NCI-H1105 treated with DMSO at 0.1 percent for 48 hours (cell line): ENCODE measurements at places on chromosomes 4 and X.

- peak; percentile 16 for DNase-seq
Observed at GRCh38 chr4:153204247-153204671, at the start of gene TRIM2. TSS of gene TRIM2 (plus strand) at chr4:153204443. CDS start at chr4:153204531, 88 bp downstream.

DNA sequence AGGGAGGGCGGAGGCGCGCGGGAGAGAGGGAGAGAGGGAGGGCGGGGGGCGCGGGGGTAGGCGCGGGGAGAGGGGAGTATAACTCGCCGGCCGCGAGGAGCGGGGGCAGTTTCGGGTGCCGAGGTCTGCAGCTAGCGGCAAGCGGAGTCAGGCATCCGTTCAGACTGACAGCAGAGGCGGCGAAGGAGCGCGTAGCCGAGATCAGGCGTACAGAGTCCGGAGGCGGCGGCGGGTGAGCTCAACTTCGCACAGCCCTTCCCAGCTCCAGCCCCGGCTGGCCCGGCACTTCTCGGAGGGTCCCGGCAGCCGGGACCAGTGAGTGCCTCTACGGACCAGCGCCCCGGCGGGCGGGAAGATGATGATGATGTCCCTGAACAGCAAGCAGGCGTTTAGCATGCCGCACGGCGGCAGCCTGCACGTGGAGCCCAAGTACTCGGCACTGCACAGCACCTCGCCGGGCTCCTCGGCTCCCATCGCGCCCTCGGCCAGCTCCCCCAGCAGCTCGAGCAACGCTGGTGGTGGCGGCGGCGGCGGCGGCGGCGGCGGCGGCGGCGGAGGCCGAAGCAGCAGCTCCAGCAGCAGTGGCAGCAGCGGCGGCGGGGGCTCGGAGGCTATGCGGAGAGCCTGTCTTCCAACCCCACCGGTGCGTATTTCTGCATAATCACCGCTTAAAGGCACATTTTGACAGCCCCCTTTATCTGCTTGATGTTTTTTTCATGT is at the start of gene POU4F2:
TSS of gene POU4F2 (plus strand) at position 108 of the 720 bp plus-strand sequence. CDS start at position 356, 248 bp downstream.
- peak; percentile 41 for DNase-seq

DNA sequence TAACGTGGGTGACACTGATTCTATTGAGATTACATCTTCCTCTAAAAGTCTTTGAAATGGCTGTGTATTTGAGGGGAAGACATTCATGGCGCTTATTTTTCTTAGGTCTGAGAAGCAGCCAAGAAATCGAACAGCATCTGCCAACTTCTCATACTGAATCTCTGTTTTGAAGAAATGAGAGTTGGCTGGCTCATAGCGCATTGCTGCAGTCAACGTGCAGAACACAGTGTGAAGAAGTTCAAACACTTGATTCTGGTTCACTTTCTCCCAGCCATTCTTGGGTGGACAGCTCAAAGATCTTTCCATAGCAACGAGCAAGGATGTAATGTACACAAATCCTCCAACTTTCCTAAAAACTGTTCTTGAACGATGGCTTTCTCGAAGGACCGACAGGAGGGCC is 156.5 kb downstream of the WDFY3 start:
- no peak for DNase-seq

DNA sequence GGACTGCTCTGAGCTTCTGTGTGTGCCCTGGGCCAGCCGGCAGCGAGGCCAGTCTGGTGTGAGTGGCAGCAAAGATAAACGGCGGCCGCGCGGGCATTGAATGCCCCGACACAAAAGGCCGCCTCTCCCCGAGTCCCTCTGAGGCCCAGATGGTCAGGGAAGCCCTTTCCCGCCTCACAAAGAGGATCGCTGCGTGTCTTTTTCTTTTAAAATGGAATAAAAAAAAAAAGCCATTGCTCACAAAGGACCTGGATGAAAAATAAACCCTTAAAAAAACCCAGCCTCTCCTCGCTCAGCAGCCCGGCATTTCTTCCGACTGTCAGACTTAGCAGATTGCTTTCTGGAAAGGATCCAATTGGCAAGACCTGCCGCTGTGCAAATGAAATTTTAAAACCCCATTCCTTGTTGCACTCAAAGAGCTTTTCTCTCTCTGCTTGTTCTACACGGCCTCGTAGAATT is 578.7 kb downstream of the BCOR start:
- DNase-seq: peak; percentile 86

- no peak for DNase-seq
Observed at GRCh38 chr4:145773581-145774234, 93.8 kb downstream of the C4orf51 start.

GRCh38 chrX:56564164-56564885 is 898 bp downstream of the UBQLN2 start:
- DNase-seq: peak; percentile 33

- no peak for DNase-seq
Observed at GRCh38 chrX:107566604-107567262, 61.6 kb upstream of the PRPS1 start.

DNA sequence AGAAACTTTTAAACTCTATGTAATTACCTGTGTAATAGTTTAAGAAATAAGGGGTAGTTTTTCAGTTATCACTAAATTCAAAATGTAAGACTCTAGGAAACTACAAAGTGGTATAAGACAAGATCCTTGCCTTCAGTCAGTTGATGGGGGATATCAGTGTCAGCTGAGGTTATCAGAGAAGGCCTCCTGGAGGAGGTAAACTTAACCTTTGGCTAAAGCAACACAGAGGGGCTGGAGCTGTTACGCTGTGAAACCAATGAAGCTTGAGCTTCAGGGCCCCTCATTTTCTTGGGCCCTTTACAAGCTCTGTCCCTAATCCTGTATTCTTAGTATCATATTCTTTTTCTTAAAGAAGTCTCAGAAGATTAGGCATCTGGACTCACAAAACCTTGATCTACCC is 35.9 kb downstream of the FAM13A start:
- DNase-seq: no peak

DNA sequence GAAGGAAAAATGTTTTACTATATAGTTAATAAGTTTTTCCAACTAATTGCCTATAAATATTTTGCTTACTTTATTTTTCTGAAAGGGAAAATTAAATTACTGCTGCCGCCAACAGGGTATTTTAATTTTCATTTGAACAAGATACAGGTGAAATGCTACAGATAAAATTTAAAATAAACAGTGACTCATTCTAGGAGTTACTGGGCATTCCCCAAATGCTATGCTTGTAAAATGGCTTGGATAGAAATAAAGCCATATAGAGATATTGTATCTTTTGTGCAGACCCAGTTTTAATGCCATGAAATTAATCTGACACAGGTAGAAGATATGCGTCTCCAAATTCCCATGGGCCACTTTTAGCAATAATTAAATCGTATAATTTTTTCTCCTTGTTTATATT is 144.5 kb downstream of the NAP1L3 start:
- DNase-seq: no peak

DNA sequence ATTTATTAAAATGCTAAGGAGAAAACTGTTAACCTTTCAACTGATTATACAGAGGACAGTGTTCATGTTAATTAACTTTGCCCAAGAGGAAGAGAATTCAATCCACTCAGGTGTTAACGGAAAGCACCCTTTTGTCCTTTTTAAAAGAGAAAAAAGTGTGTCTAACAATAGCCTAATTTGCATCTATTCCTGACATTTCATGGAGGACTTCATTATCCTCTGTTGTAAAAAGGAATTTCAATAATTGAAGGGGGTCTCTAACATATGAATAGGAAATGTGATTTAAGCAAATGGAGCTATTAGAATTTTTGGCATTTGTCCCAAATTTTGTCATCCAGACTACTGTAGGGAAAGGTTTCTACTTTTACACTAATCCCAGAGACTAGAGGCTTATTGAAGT is 44.6 kb upstream of the GC start:
- DNase-seq: no peak

DNA sequence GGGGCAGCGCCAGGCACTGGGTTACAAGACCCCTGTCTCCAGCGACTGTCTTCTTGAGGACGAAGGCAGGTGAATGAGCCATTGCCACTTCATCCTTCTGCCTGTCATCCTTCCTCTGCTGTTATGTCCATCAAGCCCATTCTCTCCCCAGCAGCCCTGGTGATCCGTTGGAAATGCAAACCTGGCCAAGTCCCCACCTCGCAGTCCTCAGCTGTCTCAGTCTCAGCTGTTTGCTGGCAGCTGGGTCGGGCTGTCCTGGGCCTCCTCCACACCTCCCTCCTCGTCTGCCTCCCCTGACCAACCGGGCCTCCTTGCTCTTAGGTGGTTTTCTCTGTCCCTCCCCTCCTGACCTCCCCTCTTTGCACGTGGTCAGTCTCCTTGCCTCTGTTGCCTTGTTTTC is 38.0 kb downstream of the PTTG2 start:
- DNase-seq: no peak

- DNase-seq: no peak
Observed at GRCh38 chr4:161256716-161257115, 907.1 kb downstream of the FSTL5 start.

GRCh38 chr4:48079972-48080391 is 54.1 kb downstream of the TXK start:
- no peak for DNase-seq

GRCh38 chrX:96376266-96376665 is 308.4 kb upstream of the DIAPH2 start:
- DNase-seq: no peak

DNA sequence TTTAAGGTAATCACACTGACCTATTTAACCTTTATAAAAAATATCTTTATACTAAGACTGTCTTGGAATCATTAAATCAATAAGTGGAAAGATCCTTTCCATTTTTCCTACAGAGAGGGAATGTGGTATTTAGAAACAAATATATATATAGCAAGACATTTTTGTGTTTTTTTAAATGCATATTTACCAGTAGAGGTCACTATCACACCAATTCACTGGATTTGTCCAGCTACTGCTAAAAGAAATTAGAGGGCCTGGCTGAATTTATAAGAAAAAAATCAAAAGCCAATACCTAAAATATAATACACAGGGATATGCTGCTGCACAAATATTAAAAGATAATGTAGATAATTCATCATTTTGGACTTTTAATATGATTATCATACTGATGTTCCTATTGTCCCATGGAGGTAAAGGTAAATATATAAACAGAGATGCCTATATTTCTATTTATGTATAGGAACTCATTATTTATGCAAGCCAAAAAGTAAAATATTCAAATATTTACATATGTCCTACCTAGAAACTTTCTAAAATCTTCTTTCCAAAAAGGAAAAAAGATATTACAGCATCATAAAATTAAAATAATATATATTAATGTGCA is 69.5 kb downstream of the PDE5A start:
- DNase-seq: peak; percentile 29

- DNase-seq: no peak
Observed at GRCh38 chr4:84914686-84915395, 51.6 kb downstream of the WDFY3 start.

GRCh38 chr4:81290813-81291212 is 75.8 kb upstream of the PRKG2 start:
- no peak for DNase-seq

GRCh38 chr4:90159193-90159592 is 32.0 kb downstream of the CCSER1 start:
- DNase-seq: no peak

- DNase-seq: peak; percentile 22
Observed at GRCh38 chrX:44873415-44874276, 658 bp downstream of the KDM6A start.

DNA sequence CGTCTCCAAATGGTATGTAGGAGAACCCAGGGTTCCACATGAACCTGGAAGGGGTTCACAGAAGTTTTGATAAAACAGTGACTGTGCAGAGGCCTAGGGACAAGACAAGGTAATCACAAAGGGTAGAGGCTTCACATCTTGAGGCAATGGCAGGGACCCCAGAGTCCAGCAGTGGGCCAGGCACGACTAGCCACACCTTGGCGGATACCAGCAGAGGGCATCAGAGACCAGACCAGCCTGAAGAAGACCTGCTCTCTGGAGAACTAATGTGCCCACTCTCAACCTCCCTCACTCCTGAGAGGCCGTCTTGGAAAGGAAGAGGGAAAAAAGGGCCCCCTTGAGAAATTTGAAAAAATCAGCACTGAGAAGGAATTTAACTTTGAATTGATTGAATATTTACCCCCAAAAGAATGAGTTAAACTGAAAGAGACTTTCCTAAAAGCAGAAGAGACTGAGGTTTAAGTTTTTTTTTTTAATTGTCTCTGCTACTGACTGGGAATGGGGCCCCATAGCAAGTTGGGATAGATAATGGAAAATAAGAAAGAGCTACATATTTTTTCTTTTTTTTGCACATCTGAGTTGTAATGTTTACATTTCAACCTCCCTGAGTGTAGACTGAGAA is 243.8 kb upstream of the JADE1 start:
- no peak for DNase-seq

GRCh38 chrX:18026166-18026565 is 165.1 kb upstream of the RAI2 start:
- no peak for DNase-seq

DNA sequence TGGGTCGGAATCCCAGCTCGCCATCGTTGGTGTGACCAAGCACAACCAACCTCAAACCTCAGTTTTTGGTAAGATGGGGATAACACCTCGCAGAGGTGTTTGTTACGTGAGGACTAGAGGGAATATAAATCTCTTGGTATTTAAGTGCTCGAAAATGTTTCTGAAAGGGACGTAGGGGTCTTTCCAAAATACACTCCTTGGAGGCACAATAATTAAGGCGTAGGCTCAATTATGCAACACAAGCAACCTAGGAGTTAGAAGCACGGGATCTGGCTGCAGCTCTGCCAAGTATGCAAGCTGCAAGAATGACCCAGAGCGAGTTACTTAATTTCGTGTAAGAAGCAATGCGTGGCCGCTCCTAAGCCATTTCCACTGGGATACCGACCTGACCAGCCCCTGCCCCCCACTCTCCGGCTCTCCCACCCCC is 552 bp downstream of the ADH5 start:
- peak; percentile 9 for DNase-seq

DNA sequence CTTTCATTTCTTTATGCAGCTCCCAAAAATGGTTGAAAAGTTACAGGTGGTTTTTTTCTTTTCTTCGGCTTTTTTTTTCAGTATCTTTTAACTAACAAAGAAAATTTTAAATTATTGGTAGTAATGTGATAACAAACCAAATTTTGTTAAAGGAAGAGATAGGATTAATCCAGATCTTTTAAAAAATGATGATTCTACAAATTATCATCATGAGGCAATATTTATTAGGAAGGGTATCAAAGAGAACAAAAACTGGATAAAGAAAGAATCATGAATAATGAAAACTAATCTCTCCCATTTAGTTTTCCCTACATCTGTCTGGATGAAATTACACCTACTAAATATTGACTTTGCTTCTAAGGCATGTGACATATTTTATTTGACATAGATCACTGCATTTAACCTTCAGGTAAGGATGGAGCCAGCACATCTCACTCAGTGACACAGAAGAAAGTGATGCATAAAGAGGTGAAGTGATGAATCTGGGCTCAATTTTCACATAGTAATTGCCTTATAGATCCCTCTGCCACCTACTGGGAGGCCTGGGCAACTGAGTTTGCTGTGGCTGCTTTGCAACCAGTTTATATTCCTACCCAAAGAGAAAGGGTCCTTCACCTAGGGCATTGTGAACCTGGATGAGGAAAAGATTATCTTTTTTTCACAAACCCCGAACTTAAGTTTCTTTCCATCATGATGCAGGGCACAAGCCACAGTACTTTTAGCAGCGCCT is 155.6 kb downstream of the HNRNPD start:
- no peak for DNase-seq

DNA sequence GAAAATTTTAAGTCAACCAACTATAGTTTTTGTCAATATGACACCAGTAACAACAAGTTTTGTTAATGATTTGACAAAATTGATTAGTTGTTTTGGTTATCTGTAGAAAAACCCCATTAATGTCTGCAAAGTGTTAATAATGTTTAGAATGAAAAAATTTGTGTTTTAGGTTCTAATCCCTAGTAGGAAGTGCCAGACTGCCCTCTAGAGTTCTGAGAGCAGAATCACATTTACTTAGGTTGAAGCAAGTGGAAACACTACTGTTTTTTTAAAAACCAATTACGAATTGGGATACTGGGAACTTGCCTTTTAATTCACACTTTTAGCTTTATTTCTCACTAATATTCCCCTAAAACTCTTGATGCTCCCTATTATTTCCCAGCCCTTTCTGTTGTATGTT is 101.1 kb upstream of the CYLC1 start:
- DNase-seq: peak; percentile 37
